Tracheal epithelial cell (primary cell): ENCODE measurements at places on chromosomes 6 and 20. TPM values are rescaled to one million over a fixed set of nuclear protein-coding genes. Genes with fewer than 3 reads are reported as not detected.

Gene ADGRF1
- 6.7 and 16.8 TPM in 2 replicates for total RNA-seq

Gene SLC22A7
- total RNA-seq: not detected in 2 replicates

Gene FOXO3
- total RNA-seq: 43.5 and 45.5 TPM in 2 replicates

Gene XKR7
- total RNA-seq: under 0.01 TPM in 1 of 2 replicates, not detected in the other

Gene OPN5
- total RNA-seq: not detected in 2 replicates

Gene SRXN1
- total RNA-seq: 68.0 and 171 TPM in 2 replicates

Gene KIF6
- total RNA-seq: 0.21 TPM in 1 of 2 replicates, not detected in the other

Gene SAMD10
- 2.1 and 4.3 TPM in 2 replicates for total RNA-seq

Gene ULBP2
- total RNA-seq: 3.6 and 11.1 TPM in 2 replicates

Gene SCGN
- total RNA-seq: not detected in 2 replicates

Gene AIF1
- not detected in 2 replicates for total RNA-seq

Gene GSTA5
- not detected in 2 replicates for total RNA-seq

Gene DLL1
- total RNA-seq: 1.7 and 1.9 TPM in 2 replicates

Gene BPIFA1
- not detected in 2 replicates for total RNA-seq

Gene TREML2
- not detected in 2 replicates for total RNA-seq

Gene HSPA12B
- under 0.01 TPM in 1 of 2 replicates, not detected in the other for total RNA-seq

Gene MLIP
- total RNA-seq: under 0.01 TPM in 1 of 2 replicates, not detected in the other

Gene KCNK16
- not detected in 2 replicates for total RNA-seq

Gene SLC16A10
- not detected in 2 replicates for total RNA-seq

Gene DACT2
- 0.72 and 1.7 TPM in 2 replicates for total RNA-seq

Gene GGTLC1
- total RNA-seq: not detected in 2 replicates

Gene NMBR
- not detected in 2 replicates for total RNA-seq

Gene METTL24
- total RNA-seq: not detected in 2 replicates

Gene DEFB115
- not detected in 2 replicates for total RNA-seq

Gene LTB
- 6.7 TPM in 1 of 2 replicates, not detected in the other for total RNA-seq

Gene GNAS-AS1
- total RNA-seq: 0.48 TPM in 1 of 2 replicates, not detected in the other

Gene GGT7
- 4.3 and 7.7 TPM in 2 replicates for total RNA-seq

Gene JPH2
- under 0.01 and 6.0 TPM in 2 replicates for total RNA-seq

Gene FAM184A
- 0.24 TPM in 1 of 2 replicates, not detected in the other for total RNA-seq

Gene APOBEC2
- total RNA-seq: not detected in 2 replicates

Gene FKBP5
- total RNA-seq: 20.0 and 65.2 TPM in 2 replicates

Gene RTF2
- 59.9 and 63.4 TPM in 2 replicates for total RNA-seq

Gene TAAR2
- not detected in 2 replicates for total RNA-seq

Gene KIF25
- total RNA-seq: not detected in 2 replicates

Gene BPIFB2
- total RNA-seq: not detected in 2 replicates

Gene ZSCAN26
- 7.9 and 8.7 TPM in 2 replicates for total RNA-seq

Gene TMEM151B
- total RNA-seq: not detected in 2 replicates

Gene RPS6KA2
- 23.9 and 26.2 TPM in 2 replicates for total RNA-seq

Gene LY6G5C
- total RNA-seq: not detected in 2 replicates

Gene CLPSL1
- total RNA-seq: not detected in 2 replicates

Gene SLC32A1
- not detected in 2 replicates for total RNA-seq

Gene CDH22
- total RNA-seq: not detected in 2 replicates

Gene POU5F1
- total RNA-seq: 0.21 and 1.2 TPM in 2 replicates

Gene ACSS1
- total RNA-seq: 2.2 and 2.6 TPM in 2 replicates

Gene COL11A2
- 0.24 and 0.43 TPM in 2 replicates for total RNA-seq

Gene GRM4
- not detected in 2 replicates for total RNA-seq

Gene SAMHD1
- 3.8 and 10.8 TPM in 2 replicates for total RNA-seq

Gene KIF13A
- 28.9 and 36.0 TPM in 2 replicates for total RNA-seq

Gene MDFI
- total RNA-seq: 112 and 113 TPM in 2 replicates
